ENCODE measurements at places on chromosomes 5 and 9. TPM values are rescaled to one million over a fixed set of nuclear protein-coding genes. Genes with fewer than 3 reads are reported as not detected.

GRCh38 chr5:80275347-80275746, 19.5 kb upstream of the SERINC5 start:
- no peaks in the 10 kb centered on the region for H3K27me3 ChIP-seq
- no peak overlapping the region for H3K27ac ChIP-seq
- no peaks in the 10 kb centered on the region for H3K36me3 ChIP-seq
- H3K4me3 ChIP-seq: no peak overlapping the region

DNA sequence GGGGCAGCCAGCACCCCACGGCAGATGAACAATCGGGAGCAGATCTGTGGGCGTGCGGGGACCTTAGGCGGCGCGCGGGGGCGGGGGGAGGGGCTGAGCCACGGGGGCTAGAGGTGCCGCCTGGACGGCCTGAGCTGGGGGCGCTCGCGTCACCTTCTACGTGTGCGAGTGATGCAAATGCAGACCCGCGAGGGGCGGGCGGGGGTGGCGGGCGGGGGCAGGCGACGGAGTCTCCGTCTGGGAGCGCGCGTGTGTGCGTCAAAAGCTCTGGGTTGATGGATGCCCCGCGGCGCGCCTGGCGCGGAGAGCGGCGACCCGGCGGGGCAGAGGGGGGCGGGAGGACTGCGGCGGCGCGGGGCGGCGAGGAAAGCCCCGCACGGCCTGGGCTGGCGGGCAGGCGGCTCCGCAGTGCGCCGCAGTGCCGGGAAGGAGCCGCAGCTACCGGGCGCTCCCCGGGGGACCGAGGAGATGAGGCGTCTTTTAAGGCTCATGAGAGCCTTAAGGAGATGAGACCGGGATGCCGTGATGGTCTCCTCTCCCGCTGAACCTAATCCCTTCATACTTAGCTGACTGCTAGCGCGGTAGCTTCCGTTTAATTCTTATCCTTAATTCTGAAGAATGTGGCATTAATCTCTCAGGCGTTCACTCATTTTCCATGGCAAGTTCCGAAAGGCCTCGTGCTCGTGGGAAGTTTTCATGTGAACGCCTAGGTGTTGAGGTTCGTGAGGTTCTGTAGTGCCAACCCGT, 1.5 kb downstream of the SV2C start:
- peaks cover 83% of the 10 kb centered on the region for H3K27me3 ChIP-seq
- H3K4me3 ChIP-seq: peak overlapping the region; percentile 24
- no peak overlapping the region for H3K27ac ChIP-seq
- no peaks in the 10 kb centered on the region for H3K36me3 ChIP-seq
- no peaks in the 10 kb centered on the region for H3K4me1 ChIP-seq
- no peak for DNase-seq

DNA sequence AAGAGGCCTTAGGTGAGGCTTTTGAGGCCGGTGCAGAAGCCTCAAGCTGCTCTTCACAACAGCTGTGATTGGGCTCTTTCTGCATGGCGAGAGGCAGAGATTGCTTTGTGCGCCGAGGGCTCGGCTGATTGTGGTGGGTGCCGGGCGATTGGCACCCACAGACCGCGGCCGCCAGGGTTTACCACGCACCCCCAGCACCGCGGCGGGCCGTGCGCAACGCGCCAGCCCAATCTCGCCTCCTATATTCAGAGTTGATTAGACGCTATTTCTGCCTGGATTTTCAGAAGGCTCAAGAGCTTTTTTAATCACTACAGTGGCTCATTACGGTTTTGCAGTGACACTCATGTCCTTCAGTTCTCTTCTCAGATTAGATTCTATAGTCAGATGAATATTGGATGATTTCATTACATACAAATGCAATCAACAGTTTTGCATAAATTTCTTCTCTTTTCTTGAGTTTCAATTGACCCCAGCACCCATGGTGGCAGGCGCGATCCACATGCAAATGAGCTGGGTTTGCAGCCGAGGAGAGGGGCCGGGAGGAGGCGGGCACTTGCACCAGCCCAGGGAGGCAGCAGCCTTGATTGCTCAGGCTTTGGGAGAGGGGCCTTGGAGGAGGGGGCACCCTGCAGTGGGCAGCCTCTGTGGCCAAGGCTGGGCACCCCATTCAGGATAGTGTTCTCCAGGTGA, 33.8 kb upstream of the PTGS1 start:
- no peak overlapping the region for H3K27ac ChIP-seq
- H3K27me3 ChIP-seq: no peaks in the 10 kb centered on the region
- no peak overlapping the region for H3K4me3 ChIP-seq
- DNase-seq: no peak
- no peaks in the 10 kb centered on the region for H3K36me3 ChIP-seq
- H3K4me1 ChIP-seq: no peaks in the 10 kb centered on the region

Gene LCN1
- total RNA-seq: not detected

All from cardiac muscle cell (in vitro differentiated cells and primary cell).